ENCODE measurements at places on chromosomes 7 and 10.

- DNase-seq: no peak
These were observed 302.4 kb upstream of the NFE2L3 start for GRCh38 chr7:25849500-25850184.

GRCh38 chr10:30270247-30270646, 78.8 kb downstream of the MTPAP start:
- no peak for DNase-seq

DNA sequence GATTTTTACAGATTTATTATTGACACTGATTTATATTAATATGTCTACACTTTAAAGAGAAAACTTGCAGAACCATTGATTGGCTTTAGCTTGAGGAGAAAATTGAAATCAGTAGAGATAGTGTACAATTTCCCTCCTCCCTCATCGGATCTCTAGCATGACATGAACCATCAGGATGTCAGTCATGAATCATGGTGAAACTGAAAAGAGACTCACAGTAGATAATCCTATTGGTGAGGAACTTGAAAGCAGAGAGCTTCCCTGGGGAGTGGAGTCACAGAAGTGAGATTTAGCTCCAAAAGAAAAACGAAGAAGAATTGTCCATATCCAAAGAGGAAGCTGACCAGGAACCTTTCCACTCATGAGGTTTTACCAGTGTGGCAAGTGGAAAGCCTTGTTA, 346.8 kb downstream of the ABCA13 start:
- DNase-seq: no peak

GRCh38 chr7:98294798-98295382, 13.4 kb downstream of the BRI3 start:
- peak; percentile 11 for DNase-seq

DNA sequence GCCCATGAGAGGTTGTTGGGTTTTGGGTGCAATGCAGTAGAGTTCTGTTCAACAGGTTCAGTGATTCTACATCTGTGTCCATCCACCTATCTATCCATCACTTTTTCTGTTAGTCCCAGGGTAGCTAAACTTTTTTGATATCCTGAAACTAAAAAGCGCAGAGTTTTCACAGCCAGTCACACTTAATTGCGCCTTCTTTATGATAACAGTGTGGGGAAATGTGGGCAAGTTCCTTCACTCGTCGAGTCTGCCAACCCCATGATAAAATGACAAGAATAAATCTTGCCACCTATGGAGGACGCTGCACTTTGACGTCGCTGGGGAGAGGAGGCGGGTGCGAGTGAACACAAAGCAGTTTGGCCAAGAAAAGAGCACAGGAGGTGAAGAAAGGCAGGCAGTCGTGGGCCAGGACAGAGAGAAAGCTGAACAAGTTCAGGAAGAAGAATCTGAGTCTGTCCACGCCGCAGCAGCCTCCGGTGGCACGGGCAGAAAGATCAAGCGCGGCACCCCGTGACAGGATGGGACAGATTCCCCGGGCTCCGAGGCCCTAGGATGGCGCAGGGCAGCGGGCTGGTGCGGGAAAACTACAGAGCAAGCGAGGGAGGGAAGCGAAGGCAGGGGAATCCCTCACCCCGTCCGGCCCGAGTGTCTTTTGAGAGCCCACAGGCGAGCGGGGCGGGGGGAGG, 9.2 kb downstream of the SP8 start:
- peak; percentile 36 for DNase-seq

DNA sequence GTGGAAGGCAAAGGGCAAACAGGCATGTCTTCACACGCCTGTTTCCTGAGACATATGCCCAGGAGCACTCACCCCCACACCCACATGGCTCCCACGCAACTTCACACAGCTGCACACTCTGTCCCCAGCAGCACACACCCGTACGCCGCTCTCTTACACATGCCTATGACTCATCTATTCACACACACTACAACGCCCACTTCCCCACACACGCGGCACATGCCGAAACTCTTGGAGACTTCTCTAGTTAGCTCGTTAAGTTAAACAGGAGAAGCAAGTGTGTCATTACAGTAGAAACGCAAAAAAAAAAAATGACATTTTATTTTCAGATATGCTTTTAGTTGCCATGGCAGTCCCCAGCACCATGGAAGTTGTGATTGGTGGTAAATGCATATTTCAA, 6.7 kb downstream of the CALN1 start:
- no peak for DNase-seq

- no peak for DNase-seq
These were observed 162.4 kb downstream of the SEMA3E start for GRCh38 chr7:83486536-83486935.

DNA sequence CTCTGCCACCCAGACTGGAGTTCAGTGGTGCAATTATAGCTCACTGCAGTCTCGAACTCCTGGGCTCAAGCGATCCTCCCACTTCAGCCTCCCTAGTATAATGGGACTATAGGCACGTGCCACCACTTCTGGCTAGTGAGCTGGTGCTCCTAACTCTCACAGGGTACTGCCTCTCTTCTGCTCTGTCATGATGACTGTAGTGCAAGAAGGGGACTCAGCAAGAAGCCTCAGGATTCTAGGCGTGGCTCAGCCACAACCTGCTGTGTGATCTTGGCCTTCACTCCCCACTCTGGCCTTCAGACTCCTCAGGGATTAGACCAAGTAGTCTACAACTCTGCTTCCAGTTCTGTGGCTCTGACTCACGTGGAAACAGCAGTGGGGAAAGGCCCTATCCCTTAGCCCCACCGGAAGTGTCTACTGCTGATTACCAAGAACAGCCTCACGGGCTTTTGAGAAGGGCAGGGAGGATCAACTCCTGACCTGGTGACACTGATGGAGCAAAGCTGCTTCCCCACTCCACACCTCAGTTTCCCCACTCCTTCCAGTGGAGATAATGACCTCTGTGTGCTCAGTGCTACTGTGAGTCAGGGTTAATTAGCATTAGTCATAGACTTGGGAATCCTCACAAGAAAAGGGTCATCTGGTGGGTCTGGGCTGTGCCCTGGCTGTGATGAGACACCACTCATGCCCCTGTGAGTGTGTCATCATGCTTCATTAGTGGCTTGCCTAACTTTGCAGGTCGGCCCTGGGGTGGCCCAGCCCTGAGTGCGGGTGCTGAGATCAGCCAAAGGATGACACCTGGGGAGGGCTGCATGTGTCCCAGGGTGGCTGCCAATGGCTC, 41.1 kb downstream of the ZC3HC1 start:
- DNase-seq: no peak

DNA sequence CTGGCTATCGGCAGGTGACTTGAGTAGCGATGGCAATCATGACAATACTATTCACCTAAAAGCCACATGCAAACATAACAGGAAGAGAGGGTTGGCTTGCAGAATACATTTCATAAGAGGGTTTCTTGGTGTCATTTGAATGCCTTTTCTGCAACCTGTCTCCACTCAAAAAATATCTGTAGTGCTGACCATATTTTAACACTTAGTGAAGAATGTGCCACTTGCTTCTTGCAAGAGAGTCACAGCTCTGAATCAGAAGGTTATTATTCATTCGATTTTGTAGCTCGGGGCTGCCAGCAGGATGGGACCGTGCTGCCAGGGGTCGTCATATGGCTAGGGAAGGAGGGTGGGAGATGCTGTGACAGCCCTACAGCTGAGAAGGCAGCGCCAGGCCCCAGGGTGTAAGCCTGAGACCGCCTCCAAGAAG, 152.0 kb upstream of the PITRM1 start:
- DNase-seq: no peak

DNA sequence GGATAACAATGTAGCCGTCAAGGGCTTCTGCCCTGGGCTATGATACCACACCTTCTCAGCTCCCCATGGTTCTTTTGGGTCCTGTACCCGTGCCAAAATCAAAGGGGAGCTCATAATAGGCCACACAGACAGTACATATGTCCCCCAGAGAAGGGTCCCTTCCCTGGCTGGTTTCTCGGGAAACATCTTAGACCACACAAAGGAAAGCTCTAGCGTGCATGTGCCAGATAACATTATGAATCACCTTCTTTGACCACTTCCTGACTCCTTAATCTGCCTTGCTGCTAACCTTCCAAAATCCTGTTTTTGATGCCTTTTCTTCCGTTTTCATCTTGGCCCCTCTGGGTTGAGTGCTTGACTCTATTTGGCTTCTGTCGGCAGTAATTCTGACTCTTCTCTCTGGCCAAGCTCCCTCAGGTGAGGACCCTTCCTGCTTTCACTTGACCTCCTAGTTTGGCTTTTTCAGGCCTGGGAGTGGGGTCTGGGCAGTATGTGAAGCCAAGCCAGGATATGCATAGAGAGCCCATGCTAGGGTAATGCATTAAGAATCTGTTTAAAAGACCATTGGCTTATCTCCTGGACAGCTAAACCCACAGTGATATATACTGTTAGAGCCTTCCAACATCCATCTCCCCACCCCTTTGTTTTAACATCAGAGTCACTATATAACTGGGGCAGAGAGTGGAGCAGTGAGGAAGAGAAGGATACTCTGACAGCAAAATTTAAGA, 84.8 kb downstream of the ANLN start:
- DNase-seq: no peak

DNA sequence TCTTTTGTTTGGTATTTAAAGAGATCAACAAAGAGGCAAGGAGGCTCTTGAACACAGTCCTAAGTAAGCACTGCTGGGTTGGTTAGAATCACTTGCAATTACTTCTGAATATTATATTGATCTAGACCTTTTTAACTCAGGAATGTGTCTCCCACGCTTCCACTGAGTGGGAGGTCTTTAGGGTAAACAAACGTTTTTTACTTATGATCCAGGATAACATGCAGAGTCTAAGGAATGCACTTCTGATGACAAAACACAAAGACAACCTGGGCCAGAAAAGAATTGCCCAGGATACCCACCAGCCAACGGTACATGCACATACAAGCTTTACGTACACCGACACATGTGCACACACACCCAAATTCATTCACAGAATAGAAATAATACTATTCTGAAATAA, 626.9 kb downstream of the PARD3 start:
- DNase-seq: no peak

- no peak for DNase-seq
These were observed 150.6 kb upstream of the NRG3 start for GRCh38 chr10:81724431-81724830.

DNA sequence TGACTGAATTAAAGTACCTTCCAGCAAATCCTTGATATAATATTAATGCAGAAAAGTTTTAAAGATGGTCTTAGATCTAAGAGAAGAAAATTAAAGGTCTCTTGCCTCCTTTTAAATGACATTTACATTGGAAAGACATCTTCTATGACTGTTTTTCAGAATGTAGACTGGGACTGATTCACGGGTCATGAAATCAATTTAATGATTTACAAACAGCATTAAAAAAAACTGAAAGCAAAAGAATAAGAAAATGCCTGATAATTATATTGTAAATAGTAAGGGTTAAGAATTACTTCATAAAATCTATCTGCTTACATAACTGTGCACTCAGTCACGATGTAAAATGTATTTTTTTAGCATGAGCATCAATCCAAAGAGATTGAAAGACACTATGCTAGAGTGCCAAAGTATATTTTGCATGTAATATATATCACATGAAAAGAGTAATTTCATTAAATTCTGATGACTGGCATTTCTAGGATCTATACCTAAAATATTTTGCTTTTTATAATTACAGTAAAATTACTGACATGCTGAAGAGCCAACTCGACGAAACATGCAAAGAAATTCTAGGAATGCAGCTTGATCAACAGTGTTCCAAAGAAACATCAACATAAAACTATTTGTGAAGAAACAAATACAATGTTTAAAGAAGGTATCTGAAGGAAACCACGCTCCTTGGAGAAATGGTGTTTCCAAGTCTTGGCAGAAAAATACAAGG, 35.1 kb downstream of the RTKN2 start:
- no peak for DNase-seq

GRCh38 chr7:129368389-129368986, 65.7 kb upstream of the STRIP2 start:
- DNase-seq: no peak

DNA sequence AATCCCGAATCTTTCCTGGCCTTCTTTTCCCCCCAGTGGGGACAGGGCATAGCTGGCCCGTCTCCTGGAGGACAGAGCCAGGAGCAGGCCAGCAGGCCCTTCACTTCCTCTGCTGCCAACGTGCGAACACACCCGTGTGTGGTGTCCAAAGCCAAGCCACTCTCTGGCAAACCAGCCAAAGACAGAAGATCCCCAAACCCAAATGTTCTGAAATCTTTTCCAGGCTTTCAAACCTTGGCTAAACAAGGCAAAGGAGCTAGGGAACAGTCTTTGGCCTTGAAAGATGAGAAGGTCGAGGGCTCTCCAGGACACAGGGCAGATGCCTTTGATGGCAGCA, 63.0 kb downstream of the PROSER2 start:
- no peak for DNase-seq

GRCh38 chr7:90413185-90413528, 9.9 kb downstream of the CLDN12 start:
- DNase-seq: no peak

DNA sequence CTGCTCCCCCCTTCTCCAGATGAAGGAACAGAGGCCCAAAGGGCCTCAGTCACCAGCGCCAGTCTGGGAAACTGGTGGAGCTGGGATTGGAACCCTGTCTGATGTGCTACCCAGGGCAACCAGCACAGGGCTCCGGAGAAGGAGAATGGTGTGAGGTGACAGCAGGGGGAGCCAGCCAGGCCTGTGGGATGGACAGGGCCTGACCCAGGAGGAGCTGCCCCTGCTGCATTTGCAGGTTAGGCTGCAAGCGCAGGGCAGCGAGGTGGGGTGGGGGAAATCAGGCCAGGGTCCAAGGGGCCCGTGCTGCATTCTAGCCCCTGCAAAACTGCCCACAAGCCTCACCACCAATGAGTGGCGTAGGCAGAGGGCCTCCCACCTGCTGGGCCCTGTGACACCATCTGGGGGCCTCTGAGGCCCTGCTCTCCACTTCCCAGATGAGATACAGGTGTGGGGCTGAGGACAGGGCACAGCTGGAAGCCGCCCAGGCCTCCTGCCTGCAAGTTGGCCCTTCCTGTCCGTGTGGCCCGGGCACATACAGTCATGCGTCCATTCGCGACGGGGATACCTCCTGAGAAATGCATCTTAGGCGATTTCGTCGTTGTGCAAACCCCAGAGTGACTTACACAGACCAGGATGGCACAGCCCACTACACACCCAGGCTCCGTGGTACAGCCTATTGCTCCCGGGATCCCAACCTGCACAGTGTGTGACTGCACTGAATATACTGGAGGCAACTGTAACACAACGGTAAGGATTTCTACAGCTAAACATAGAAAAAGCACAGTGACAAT, 45.3 kb downstream of the RASGEF1A start:
- DNase-seq: no peak

DNA sequence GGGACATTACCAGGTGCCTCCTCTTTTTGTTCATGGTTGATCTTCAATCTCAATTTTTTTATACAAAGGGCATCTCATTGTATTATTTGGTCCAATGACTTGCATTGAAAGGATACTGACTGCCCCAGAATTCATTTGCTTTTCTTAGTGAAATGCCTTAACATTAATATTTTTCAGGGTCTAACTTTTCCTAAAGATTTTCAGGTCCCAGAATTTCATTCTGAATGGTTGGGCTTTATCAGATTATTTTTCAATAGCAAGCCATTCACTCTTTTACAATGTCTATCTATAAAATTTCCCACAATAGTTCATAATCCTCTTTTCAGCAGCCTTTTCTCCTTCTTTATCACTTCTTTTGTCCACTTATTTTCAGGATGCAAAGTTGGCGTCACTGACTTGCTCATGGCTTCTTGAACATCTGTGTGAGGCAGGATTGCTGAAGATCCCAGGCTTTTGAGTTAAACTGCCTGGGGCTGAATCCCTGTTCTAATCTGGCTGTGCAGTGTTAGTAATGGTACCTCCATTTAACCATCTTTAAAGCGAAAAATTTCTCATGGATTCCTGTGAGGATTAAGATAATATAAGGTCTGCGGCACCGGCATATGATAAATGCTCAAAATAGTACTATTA, 131.7 kb upstream of the HDAC9 start:
- DNase-seq: no peak

- no peak for DNase-seq
These were observed 107.2 kb downstream of the SPDYE5 start for GRCh38 chr7:75599244-75599781.

Measured in SHP77 treated with DMSO at 0.1 percent for 48 hours (cell line).